ENCODE measurements at places on chromosomes 6 and 20. TPM values are rescaled to one million over a fixed set of nuclear protein-coding genes. Genes with fewer than 3 reads are reported as not detected.

LY6G6D gene
- total RNA-seq: not detected

PLCB4 gene
- 14.7 TPM for total RNA-seq

TFAP2D gene
- not detected for total RNA-seq

CTCFL gene
- 0.02 TPM for total RNA-seq

All from A549 treated with AZD2906 at 1 μM for 4 hours (cell line).